ENCODE measurements at places on chromosomes 11 and 22.

GRCh38 chr11:113603277-113604059, 102.6 kb downstream of the TMPRSS5 start:
- no peak for DNase-seq

DNA sequence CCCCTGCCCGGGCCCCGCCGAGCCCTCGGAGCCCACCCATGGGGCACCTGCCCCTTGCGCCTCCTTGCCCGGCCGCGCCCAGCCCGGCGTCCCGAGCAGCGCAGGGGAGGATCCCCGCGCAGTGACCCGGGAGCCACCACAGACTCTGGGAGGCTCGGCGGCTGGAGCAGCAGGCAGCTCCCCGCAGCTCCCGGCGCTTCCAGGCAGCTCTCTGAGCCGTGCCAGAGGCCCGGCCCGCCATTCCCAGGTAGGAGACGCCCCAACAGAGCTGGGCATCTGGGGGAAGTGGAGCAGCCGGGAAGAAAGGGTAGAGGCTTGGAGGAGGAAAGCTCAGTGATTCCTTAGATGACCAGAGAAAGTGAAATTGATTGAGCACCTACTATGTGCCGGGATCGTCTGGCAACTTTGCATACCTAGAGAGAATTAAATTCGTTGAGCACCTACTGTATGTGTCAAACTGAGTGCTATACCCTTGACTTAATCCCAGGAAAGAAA, 670 bp downstream of the RASD2 start:
- DNase-seq = no peak

GRCh38 chr11:124867700-124868099, 2.5 kb downstream of the ROBO3 start:
- no peak for DNase-seq

DNA sequence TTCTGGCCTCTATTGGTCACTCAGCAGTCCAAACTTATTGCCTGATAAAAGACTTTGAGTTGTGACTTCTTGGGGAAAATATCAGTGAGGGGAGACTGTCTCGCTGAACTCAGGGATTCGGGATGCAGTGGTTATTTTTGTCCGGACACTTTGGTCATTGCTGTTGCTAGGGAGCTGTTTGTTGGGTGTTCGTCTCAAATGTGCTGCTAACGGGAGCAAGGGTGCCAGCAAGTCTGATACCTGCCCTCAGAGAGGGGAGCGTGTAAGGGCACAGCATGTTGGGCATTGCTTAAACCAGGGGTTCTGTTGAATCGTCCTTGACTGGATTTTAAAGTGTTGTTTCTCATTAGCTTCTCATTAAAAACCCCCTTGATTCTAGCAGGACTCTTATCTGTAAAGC, 49.2 kb upstream of the SLC25A18 start:
- no peak for DNase-seq

DNA sequence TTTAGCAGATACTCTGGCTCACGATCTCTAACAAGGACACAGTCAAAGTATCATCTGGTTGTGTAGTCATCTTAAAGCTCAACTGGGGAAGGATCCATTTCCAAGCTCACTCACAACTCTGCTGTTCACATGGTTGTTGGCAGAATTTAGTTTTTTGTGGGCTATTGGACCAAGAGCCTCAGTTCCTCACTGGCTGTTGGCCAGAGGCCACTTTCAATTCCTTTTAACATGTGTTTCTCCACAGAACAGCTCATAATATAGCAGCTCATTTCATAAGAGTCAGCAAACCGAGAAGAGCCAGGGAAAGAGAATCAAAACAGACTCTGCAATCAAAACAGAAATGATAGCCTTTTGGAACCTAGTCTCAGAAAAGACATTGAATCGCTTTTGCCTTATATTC, 22.6 kb downstream of the IZUMO1R start:
- DNase-seq = no peak

- no peak for DNase-seq
Observed at GRCh38 chr22:45328822-45329529, 19.2 kb downstream of the FAM118A start.

- DNase-seq = peak; percentile 39
Observed at GRCh38 chr11:68215087-68215445, 2.0 kb upstream of the KMT5B start.

DNA sequence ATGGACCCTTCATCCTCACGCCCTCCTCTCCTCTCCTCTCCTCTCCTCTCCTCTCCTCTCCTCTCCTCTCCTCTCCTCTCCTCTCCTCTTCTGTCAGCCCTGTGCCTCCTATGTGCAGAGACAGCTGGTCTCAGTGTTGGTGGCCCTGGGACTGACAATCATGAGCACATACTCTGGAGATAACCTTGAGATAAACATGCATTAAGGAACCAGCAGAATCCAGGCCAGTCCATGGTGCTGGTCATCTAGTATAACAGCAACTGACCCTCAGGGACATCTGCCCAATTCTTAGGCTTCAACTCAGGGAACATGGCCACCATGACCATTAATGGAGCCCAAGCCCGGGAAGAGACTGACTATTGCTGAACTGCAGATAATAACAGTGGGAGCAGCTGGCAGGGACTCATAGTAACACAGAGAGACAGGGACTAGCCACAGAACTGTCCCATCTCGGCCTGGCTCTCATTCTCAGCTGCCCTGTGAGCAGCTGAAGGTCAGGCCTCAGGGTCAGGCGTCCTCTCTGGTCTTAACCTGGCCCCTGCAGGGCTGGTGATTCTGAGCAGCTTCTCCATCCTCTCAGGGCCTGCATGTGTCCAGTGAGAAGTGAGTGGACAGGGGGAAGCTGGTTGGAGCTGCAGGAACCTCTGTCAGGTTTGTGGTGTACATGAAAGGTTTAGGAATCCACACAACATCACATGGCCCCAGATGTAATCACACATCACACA, 45.4 kb downstream of the GGTLC2 start:
- DNase-seq = no peak

- no peak for DNase-seq
Observed at GRCh38 chr11:70378506-70379134, 19.7 kb upstream of the CTTN start.

- DNase-seq = no peak
Observed at GRCh38 chr11:10267821-10268220, 26.2 kb downstream of the SBF2 start.

GRCh38 chr11:102470251-102470650, 17.7 kb upstream of the TMEM123 start:
- no peak for DNase-seq

- no peak for DNase-seq
Observed at GRCh38 chr22:31926969-31927368, 17.4 kb upstream of the YWHAH start.

DNA sequence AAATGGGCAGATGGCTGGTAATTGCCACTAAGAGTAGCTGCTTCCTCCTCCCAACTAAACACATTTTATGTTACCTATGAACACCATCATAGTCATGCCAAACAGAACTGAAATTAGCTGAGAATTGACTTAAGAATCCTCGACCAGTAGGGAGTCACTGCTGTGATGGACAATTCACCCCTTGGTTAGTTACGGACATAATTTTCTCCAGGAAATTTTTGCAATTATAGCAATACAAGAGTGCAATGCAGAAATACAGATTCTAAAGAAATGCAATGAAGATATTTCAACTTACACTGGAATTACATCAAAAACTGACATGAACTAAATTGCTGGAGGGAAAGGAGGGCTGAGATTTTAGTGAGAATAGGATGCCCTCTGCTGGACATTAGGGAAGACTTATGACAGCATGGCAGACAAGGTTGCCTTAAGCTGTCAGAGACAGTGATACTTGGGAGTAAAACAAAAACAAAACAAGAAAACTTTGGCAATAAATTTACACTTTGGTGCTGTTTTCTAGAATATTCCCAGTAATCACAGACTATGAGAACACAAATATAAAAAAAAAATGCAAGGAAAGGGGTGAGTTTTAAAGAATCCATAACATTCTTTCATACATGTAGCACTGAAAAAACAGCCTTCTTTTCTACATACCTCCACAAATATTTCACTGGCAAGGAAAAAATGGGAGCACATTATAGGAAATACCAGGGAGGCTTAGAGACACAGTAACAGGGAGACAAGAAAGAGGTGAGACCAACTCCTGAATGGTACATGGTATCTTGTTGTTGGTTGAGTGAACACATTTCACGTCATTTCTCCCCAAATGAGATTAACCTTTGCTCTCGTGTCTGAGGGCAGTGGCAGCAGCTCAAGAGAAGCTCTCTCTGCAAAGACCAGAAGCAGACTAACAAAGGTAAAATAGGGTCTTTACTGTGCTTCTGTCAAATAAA, 11.2 kb upstream of the PPP2R1B start:
- DNase-seq = no peak

DNA sequence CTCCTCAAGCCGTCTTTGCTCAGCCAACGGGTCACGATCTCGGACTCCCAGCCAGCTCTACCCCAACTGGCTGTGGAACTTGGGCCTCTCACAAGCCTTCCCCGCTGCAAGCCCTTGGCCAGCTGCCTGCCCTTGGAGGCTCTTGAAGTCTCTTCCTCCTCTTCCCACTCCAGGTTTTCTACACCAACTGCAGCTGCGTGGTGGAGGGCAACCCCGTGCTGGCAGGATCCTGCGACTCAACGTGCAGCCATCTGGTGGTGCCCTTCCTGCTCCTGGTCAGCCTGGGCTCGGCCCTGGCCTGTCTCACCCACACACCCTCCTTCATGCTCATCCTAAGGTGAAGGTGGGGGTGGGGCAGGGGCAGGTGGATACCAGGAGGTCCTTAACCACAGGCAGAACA, 40.5 kb upstream of the TPBGL start:
- no peak for DNase-seq

DNA sequence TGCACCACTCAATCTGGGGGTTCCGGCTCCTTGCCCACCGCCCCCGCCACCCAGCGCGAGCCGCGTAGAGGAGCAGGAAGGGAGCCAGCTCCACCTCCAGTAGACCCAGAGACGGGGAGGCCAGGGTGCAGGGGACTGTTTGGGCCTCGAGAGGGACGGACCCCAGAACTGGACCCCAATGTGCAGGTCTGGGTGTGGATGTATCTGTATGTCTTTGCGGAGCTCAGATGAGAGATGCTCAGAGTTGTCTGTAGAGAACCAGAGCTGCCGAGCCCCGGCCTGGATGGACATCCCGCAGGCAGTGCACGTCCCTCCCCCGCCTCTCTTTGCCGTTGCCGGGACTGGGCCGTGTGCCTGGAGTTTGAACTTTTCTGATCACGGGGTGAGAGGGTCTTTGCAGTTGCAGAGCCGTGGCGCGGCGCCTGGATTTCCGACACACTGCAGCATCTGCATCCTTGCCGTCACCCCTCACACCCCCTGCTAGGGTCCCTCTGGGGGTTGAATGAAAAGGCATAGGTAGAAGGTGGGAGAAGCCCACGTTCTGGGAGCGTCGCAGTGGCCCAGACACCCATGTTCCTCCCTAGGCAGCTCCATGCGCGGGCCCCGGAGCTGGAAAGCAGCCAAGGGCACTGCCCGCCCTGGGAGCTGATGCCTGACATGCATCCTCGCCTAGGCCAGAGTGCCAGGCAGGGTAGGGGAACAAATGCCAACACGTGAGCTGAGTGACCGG, 105.2 kb downstream of the KCNQ1 start:
- DNase-seq = no peak

Measured in activated T-cell treated with anti-CD3 and anti-CD28 coated beads for 48 hours (primary cell).